Stimulated activated CD8-positive, alpha-beta memory T cell treated with anti-CD3 and anti-CD28 coated beads, Interleukin-4, amount 100 ng/mL, for 1 hour (primary cell): ENCODE measurements at places on chromosomes 2 and 18.

DNA sequence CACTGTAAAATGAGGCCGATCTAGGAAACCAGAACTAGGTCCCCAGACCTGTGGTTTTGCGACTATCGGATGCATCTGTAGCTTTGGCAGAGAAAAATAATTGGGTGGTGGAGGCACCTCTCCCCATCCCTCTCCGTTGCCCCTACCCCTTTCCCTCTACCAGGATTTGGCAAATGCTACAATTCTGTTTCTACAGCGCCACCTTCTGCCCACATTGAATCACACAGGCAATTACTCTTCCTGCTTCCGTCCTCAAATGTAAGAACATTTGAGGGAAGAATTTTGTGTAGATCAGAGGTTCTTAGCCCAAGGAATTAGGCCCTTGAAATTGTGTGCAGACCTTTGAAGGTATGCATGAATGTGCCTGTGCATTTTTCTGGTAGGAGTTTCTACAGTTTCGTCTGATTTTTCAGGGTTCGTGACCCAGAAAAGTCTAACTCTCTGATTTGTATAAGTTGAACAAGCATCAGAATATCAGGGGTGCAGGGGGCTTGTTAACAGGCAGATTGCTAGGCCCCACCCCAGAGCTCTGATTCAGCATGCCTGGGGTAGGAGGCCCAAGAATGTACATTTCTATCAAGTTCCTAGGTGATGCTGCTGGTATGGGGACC, 11.2 kb downstream of the ATP6V1B1 start:
- DNase-seq, result peak; percentile 18

DNA sequence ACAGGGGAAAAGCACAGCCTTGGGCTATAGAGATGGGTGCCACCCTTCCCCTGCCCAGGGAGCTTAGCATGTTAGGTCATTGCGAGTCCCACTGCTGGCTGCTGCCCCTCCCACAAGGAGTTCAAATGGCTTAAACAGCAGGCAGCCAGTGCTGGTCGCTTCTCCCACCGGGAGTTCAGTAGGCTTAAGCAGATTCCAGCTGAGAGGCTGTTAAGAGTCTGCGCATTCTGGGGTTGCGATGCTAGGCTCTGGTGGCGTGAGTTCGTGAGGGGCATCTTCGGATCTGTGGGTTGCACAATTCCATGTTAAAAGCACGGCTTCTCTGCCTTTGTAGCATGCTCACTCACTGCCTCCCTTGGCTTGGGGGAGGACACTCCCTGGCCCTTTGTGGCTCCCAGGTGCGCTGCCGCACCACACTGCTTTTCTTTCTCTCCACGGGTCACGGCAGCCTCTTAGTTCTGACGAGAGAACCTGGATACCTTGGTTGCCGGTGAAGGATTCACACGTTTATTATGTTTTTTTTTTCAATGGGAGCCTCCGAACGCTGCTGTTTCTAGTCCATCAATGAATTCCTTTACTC, 93.2 kb downstream of the UNC80 start:
- no peak for DNase-seq

GRCh38 chr2:19675856-19676460, 225.8 kb downstream of the TTC32 start:
- no peak for DNase-seq

DNA sequence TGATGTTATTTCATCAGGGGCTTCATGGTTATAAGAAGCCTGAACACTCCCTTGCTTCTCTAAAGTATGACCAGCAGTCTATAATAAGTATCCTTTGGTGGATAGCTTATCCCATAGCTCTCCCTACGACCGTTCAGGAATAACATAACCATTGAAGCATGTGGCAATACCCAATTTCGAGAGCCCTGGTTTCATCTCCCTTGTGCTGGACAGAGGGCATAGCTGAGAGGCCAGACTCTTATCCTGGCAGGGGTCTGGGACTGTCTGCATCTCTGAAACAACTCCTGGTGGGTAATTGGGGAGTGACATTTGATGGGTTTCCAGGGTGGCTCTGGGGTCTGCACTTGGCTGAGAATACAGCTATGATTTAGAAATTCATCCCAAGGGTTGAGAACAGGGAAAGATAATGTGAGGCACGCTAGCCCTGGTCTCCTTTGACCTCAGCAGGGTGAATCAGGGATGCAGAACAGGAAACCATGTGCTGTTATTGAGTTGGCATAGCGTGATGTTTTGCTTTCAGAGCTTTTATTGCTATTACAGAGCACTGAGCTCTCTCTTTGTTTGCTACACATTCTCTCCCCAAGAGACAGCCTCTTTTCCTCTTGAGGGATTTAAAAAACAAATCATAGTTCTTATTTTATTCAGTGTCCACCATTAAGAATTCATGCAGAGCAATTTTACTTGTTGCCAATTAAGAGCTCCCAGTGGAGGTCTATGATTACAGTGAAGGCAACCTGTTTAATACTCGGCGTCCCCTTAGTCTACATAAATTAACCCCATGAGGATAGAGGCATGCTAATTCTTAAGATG, 274.5 kb downstream of the NCKAP5 start:
- DNase-seq, result no peak

GRCh38 chr2:223549215-223549614, 52.9 kb downstream of the SCG2 start:
- DNase-seq, result no peak

- no peak for DNase-seq
Measured at GRCh38 chr2:70771446-70771845, 3.4 kb upstream of the ADD2 start.

- no peak for DNase-seq
Measured at GRCh38 chr2:8149985-8150539, 531.8 kb upstream of the ID2 start.

DNA sequence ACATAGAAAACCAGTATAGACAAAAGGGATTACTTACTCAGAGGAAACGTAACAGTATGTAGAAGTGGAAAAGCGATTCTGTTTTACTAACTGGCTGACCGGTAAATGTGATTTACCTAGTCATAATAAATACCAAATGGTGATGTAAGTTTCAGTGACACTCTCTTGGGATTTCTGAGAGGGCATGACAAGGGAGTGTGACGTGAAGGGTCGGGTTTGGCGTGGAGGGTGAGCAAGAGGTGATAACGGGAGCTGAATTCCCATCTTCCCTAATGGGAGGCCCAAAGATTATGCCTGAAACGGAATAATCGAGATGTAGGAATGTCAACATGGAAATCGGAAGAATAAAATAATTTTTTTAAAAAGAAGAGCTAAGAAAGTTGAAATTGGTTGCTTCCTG, 12.7 kb upstream of the GNAL start:
- no peak for DNase-seq

- DNase-seq, result no peak
Measured at GRCh38 chr2:163611557-163611906, 124.3 kb downstream of the FIGN start.
